ENCODE measurements at places on chromosomes 3 and 15.

DNA sequence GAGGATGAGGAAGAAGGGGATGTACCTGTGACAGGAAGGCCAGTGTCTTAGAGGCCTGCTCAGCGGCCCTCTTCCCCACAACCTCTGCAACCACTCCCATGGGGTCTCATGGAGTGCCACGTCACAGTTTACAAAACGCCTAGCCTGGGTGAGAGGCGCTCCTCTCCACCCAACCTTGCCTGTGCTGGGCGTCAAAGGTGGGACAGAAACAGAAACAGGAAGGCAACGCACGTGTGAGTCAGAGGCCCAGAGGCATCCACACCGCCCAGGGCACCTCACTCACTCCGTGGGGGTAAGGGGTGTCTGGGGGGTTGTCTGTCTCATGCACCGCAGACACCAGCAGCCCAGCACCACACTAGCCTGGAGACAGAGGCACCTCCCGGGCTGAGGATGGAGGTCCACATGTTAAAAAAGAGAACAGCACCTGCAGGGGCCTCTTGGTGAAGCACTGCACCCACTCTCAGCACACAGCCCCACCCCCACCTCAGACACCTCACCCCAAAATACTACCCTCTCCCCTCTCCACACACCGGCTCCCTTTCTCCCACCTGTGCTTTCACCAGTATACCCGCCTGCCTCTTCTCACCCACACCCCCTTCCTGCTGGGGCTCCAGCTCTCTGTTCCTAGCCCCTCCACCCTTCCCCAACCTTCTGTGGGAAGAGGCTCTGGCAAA, 4.7 kb upstream of the CALML4 start:
- no peak for DNase-seq

DNA sequence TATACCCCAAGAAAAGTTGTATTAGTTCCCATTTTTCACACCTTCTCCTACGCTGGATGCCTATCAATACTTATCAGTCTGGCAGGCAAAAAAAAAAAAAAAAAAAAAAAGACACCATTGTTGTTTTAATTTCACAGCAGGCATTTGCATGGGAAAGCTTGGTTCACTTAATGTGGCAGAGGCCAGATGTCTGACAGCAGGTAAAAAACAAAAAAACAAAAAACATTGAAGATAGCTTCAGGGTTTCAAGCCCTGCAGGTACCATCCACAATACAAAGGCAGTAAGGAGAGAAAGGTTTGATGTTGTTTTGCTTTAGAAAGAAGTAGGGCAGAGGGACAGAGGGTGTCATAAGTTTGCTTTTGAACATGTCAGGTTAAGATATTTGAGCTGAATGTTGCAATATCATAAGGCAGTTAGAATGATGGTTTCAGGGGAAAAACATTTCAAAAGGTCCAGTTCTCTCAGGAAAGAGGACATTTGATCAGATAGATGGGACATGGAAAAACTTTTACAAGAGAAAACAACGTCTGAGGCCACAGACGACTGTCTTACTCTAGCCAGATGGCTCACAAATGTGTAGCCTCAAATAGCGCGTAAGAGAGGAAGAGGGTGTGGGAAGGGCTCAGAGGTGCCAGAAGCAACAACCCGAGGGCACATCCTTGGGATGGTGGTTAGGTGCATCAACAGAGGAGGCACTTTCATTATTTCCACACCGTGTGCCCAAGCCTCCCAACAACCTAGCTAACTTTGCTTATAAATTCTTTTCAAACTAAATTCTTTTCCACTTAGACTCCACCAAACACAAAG, 25.7 kb downstream of the PCOLCE2 start:
- DNase-seq: no peak

DNA sequence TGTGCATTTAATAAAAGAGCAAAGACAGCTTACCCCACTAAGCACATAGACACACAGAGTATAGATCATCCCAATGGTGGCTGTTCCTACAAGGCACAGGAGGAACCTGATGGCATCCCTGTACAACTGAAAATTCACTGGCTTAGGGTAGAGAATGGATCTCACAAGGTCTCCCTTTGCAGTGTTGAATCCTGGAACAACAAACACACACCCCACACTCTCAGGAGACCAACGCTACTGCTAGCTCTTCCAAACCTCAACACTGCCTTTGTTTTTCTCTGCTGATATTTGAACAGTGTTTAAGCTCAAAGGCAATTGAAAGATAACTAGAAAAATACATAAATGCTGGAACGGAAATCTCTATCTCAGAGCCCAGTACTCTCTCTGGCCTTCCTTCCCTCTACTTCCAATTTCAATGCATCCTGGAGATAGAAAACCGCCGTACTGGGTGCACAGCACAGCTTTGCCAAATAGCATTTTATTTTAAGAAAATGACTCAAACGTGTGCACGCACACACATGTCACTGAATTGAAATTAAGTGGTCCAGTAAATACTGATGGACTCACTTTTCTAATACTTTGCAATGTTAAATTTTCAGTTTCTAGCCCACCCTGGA, 87.5 kb upstream of the ATP13A5 start:
- no peak for DNase-seq

DNA sequence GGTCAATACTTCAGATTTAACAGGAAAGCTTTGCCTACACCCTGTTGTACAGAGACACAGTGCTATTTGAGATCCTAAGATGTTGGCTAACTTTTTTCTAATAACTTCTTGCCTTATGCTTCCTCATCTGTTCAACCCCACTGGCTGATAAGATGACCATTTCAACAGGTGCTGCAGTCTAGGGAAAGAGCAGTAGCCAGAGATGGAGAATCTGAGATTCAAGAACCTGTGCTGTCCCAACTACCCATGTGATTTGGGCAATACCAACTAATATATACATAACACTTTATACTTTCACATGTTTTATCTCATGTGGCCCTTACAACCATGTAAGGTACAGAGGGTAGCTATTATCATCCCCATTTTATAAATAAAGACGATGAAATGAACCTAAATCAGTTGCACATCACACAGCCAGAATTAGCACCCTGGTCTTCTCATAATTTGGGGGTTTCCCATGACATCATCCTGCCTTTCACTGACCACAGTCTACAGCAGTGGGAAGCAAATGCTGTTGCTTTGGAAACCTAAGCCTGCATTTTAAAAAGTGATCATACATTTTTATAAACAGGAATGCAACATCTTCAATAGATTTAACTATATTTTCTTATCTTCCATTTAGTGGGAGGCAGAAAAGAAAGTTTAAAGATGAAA, 9.7 kb downstream of the TTC23 start:
- DNase-seq: no peak

DNA sequence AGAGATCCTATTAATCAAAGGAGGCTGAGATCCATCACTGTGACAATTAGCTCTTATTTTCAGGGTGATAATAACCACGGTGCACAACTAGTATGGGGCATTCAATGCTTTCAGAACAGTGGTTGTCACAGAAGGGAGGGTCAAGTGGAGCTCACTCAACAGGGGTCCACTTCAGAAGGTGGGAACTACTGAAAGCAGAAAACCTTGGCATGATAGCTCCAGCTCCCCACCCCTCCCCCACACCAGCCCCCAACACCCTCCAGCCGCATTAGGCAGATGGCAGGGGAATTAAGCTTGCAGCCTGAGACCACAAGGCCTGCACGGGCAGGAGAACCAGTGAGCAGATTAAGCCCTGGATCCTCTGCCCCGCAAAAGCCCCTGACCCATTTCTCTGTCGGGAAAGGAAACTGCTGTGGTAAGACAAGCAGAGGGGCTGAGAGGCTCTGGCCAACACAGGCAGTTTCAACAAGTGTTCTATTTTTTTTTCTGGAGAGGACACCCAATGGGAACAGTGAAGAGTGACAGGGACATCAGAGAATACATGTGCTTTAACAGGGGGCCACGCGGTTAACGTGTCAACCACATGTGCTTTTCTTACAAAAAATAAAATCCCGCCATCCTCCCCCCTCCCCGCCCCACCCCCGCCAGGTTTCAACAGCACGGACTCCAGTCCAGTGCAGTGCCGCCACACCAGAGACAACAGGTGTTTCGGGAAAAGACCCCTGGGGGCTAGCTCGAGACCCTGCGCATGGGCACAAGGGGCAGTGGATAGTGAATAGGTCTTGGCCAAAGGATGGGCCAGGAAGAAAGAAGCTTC, 997 bp downstream of the FYCO1 start:
- DNase-seq: no peak

- DNase-seq: no peak
These were observed 103.9 kb downstream of the SUCLG2 start for GRCh38 chr3:67550541-67550940.

GRCh38 chr3:86978111-86978551, 12.8 kb downstream of the VGLL3 start:
- no peak for DNase-seq

GRCh38 chr3:144032531-144033239, 61.1 kb downstream of the DIPK2A start:
- no peak for DNase-seq

DNA sequence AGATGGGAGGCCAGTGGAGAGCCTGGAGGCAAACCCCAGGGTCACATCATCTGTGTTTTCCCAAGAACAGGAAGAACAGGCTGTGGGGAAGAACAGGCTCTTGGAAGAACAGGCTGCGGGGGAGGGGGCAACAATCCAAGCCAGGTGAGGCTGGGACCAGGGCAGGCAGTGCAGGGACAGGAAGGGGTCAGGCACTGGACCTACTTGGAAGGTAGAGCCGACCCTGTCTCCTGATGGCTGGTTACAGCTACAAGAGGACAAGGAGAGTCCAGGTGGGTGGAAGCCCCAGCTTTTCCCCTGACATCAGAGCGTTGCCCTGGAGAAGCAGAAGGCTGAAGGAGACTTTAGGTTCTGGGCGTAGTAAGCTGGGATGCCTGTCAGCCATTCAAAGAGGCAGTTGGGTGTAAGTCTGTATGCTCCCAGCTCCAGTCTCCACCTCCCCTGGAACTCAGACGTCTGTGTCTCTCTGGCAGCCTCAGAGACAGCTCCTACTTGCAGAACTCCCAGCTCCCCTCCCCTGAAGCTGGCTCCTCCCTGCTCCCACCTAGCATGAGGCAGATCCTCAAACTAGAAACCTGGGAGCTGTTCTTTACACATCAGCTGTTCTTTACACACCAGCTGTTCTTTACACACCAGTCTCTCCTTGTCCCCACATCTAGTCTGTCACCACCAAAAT, 130.9 kb downstream of the DNAJB8 start:
- no peak for DNase-seq

DNA sequence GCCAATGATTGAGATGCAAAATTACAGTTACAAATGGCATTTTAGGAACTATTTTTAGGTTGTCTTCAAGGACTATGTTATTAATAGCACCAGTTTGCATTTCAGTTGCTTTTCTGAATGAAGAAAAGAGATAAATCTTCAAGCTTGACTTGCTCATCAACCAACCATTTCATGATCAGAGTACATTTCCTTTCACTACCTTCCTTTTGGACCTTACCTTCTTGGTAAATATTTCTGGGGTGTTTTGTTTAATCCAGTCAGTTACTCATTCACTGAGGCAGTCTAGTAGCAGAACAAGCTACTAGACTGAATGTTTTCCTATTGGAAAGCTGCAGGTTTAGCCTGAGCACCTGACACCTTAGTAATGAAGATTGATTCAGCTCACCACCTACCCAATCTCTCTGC, 8.2 kb downstream of the SLC27A2 start:
- no peak for DNase-seq

- no peak for DNase-seq
These were observed 12.4 kb upstream of the DUSP7 start for GRCh38 chr3:52068730-52069129.

GRCh38 chr3:48926425-48927392, 8.1 kb downstream of the ARIH2 start:
- DNase-seq: no peak

- no peak for DNase-seq
These were observed 64.9 kb upstream of the ZBTB20 start for GRCh38 chr3:115211810-115212492.

DNA sequence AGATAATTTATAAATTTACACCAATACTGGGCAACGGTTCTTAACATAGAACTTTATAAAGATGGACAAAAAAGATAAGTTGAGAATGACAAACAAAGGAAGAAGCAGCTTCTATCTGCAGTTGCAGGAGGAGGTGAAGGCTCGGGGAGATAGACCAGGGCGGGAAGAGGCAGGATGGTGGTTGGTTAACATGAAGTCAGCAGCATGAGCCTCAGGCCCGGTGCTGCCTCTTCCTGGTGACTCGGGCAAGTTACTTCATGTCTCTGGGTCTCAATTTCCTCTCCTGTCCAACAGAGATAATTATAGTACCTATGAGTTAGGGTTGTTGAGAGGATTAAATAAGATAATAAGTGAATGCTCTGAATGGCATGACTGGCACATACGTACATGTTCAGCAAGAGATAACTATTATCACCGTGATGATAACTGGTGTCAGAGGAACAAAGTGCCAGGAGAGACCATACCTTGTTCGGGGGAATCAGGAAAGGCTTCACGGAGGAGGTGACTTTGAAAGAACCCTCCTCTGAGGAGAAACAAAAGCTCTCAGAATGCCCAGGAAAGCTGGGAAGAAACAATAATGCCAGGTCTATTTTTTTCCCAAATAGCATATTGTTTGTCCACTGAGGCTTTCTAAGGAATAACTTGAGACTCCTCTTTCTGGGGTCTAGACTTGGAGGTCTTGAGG, 4.4 kb downstream of the PAK6 start:
- no peak for DNase-seq

GRCh38 chr3:188158731-188159310, 4.9 kb downstream of the LPP start:
- DNase-seq: no peak

DNA sequence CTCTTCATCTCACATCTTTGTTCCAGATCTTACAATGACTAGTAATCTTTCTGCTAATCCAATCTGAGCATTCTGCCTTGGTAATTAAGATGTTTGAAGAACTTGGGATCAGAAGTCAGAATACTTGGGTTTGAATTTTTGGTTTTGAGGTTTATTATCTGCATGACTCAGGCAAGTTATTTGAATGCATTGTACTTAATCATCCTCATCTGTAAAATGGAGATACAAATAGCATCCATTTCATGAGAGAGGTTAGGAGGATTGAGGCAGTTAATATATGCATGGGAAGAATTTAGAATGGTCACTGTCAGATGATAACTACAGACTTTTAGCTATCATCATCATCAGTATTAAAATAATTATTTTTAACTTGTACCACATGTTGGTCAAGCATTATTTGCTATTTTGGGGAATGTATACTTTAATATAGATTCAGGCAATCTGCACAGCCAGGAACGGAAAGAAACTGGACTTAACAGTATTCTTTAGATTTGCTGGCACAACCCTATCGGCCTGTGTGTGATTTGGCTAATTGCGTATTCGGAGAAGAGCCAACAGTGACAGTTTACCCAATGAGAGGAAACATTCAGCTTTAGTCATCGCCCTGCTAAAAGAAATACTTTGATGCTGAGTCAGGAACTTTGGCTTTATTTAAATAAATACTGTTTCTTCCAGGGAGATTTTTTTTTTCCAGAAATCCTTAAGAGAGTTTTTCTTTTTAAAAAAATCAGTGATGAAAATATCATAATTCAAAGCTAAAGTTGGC, 600.0 kb downstream of the ROBO1 start:
- DNase-seq: peak; percentile 68

Data from SJSA1 (cell line).